ENCODE measurements at places on chromosomes 3 and 15.

DNA sequence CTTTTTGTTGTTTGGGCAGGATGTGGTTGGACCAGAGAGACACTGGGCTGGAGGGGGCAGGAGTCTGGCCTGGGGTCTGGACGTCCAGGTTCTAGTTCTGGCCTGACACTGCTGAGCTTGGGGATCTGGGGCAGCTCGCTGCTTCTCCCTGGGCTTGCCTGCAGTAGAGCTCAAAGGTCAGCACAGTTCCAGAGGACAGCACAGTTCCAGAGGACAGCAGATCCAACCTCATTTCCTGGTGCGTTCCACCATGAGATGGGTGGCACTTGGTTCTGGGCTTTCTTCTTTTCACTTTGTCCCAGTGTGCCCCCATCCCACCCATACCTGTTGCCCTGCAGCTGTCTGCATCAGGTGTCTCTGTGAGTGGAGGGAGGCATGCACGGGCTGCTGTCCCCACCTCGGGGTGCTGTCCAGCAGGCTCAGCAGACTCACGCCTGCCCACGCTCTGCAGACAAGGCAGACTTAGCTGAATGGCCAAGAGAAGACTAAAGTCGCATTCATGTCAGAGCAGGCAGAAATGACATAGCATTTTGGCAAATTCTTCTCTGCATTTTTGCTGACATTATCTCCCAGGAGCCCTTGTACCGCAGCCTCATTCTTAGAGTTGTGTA lies 16.7 kb downstream of the CACNA2D3 start:
- DNase-seq = no peak

DNA sequence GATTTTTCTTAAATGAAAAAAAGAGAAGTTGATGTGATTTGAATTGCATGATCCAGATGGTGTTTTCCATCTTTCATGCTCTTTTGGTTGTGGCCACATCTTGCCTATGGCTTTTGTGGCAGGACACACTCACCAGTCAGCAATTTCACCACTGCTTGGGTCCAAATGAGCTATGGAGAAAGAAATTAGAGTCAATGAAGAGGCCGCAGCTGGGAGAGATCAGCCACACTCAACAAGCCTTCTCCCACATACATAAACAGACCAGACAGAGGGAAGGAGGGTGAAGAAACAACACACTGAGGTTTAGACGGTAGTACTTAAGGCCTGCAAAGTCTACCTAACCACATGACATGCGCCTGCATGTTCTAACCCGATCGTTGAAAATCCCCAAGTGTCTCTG lies 110.7 kb upstream of the CDIN1 start:
- DNase-seq = peak; percentile 61

DNA sequence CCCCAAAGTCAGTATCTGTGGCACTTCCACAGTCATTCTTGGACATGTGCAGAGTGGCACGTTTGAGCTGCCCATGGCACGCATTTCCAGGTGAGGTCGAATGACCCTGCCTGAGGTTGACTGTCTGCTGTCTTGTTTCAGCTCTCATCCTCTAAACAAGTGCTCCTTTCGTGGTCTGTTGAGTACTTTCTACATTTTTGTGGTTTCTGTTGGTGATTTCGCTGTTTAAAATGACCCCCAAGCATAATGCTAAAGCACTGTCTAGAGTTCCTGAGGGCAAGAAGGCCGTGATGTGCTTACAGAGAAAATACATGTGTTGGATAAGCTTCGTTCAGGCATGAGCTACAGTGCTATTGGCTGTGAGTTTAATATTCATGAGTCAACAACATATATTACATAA lies 40.0 kb upstream of the SAMMSON start:
- no peak for DNase-seq

DNA sequence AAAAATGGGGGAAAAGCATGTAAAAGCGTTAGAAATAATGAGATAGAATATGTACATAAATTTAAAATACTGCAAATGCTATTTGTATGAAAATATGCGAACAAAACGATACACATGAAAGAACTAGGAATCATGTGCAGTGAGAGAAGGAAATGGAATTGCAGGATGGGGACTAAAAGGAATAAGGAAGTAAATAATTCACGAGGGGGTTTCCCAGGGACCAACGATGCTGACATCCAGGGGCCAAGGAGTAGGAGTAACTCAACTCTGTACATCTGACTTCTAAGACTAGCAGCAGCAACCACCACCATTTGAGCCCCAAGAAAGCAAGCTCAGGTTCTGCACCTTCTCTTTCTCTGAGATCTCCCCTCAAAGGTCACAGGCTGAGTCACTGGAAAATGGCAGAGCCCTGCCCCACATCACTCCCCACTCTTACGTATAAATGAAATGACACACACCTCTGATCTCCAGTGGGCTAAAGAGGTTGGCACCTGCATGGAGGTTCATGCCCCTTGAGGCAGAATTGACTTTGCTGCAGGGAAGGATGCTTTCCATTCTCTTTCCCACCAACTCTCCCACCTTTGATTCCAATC lies 100.0 kb upstream of the DLG1 start:
- no peak for DNase-seq

- no peak for DNase-seq
Measured at GRCh38 chr15:94858011-94858410, 626.6 kb downstream of the MCTP2 start.

- DNase-seq = peak; percentile 46
Measured at GRCh38 chr3:43248185-43248583, 38.2 kb upstream of the SNRK start.

GRCh38 chr3:16511681-16512434 lies 1.6 kb downstream of the RFTN1 start:
- DNase-seq = peak; percentile 77

- DNase-seq = no peak
Measured at GRCh38 chr3:100730524-100730923, 21.2 kb downstream of the TFG start.

DNA sequence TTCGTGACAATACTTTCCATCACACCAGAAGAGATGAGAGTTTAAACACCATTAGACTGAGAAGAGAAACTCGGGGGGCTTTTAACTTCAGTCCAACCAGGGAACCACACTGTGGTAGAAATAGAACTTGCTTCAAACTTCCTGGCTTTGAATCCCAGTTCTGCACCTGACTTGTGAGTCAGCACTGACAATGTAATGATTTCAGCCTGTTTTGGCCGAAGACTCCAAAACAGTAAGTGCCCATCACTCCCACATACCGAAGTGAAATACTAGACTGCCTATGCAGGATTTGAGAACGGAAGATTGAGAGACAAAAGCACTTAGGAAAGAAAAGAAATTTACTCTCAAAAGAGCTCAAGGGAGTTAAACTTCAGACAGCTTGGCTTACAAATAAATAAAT lies 27.0 kb downstream of the C2CD4B start:
- peak; percentile 8 for DNase-seq
